ENCODE measurements at places on chromosomes 13 and 19.
A peak's percentile ranks its signal among the peaks of the same experiment; 100 is the strongest.

GRCh38 chr19:40403262-40403984, 9.8 kb downstream of the PRX start:
- DNase-seq: peak; percentile 59

- DNase-seq: no peak
Measured at GRCh38 chr19:58417071-58417470, 8.6 kb downstream of the ZNF584 start.

DNA sequence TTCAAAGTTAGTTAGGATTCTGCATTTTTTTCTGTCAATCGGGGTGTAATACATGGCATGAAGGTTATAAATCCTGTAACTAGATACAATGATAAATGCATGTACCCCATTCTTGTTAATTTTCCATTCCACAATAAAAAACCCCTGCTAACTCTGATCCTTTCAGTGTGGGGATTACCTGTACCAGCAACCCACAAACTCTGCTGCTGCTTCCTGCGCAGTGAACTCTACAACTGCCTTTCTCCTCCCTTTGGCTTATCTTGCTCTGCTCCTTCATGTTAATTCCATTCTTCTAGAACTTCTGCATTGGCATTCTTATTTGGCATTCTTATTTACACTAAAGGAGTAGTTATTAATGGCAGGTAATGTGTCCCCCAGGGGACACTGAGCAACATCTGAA, 273.1 kb downstream of the KLF12 start:
- no peak for DNase-seq

- DNase-seq: no peak
Measured at GRCh38 chr19:17725422-17726078, 6.3 kb downstream of the MAP1S start.

DNA sequence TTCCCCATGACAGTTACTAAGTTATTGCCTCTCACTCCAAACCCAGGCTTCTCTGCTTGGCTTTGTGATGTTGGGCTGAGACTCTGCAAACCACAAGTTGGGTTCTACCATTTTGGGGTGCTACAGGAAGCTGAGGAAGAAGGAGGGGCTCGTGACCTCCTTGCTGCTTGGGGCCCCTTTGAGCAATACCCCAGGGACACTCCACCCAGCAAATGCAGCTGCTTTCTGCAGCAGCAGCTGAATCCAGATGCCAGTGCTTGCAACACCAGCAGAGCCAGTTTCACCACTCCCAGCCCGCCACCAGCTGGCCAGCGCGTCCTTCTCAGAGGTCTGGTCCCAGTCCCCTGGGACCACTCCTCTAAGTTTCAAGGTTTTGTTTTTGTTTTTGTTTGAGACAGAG, 22.0 kb upstream of the UBAC2 start:
- no peak for DNase-seq

GRCh38 chr13:111873676-111874178, 193.2 kb upstream of the SOX1 start:
- DNase-seq: no peak

GRCh38 chr13:39603424-39603947, 493 bp upstream of the LHFPL6 start:
- DNase-seq: no peak

- peak; percentile 17 for DNase-seq
Measured at GRCh38 chr19:54448040-54448773, 792 bp upstream of the LENG8 start.

DNA sequence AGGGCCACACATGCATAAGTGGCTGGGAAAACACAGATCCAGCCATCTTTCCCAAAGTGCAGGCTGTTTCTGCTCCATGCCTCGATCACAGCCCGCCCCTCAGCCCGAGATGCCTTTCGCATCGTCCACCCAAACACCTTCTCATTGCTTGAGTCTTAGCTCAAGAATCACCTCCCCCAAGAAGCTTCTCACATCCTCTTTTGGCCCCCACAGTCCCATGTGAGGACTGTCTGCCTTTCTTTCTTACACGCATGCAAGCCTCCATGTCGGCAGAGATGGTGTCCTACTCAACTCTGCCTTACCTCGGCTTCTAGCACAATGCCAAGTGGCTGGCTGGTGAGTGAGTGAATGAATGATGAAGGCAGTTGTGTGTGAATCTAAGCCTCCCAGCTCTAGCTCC, 18.1 kb upstream of the GSX1 start:
- DNase-seq: no peak

DNA sequence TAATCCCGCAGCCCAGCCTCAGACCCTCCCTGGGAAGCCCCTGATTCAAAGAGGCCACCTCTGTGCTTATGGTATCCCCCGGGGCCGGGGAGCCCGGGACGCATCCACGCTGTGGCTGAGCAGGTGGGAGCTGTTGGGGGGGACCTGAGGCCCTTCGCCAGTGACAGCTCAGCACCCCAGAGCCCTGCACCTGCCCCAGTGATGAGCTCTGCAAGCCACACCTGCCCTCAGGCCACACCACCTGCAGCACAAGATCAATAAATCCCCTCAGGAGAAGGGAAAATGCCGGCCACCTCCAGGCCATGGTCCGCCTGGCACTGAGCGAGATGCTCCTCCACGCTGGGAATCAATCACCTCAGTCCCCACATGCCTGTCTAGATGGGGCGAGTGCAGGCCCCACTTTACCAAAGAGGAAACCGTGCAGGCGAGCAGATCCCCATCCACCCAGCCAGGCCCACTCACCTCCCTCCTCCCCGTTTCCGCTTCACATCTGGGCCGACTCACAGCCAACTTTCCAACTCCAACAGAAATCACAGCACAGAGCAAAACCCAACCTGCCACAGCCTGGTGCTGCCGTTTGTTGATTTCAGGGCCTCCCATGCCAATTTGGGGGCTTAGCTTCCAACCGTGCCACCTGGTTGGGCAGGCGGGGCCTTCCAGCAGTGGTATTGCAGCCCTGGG, 12.8 kb downstream of the MOB3A start:
- DNase-seq: no peak

Measured in GM04504 (cell line).